Activated T-helper 2 cell treated with anti-CD3 and anti-CD28 coated beads, Interferon-gamma antibody, Interleukin-2, Interleukin-4, amounts not matched to agents 10 μg/mL and 5 μg/mL and 100 μg/mL, durations not matched to agents 14 hours and 24 hours and 36 hours (primary cell): ENCODE measurements at places on chromosomes 2 and 18.

DNA sequence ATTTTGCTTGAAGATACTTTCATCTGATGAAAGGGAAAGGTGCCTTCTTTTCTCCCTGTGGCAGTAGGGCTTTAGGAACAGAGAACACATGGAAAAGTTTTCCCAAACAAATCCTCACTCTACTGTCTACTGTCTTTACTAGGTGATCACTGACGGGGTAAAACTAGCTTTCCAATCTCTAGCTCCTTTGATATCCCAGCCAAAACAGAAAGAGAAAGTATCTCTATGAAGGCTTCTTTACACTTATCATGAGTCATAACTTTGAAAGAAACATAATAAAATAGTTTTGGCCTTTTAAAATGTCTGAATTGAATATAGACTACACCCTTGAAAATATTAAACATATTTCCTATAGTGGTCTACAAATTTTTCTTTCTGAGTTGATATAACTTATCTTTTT is 214.5 kb downstream of the DSEL start:
- no peak for DNase-seq

- no peak for DNase-seq
Measured at GRCh38 chr2:50615291-50615690, 416.6 kb downstream of the NRXN1 start.

GRCh38 chr2:46535360-46535759 is 56.0 kb downstream of the TMEM247 start:
- DNase-seq, result no peak

GRCh38 chr2:46847185-46847710 is 68.4 kb downstream of the MCFD2 start:
- DNase-seq, result no peak
